ENCODE measurements at places on chromosomes 1 and 21.

DNA sequence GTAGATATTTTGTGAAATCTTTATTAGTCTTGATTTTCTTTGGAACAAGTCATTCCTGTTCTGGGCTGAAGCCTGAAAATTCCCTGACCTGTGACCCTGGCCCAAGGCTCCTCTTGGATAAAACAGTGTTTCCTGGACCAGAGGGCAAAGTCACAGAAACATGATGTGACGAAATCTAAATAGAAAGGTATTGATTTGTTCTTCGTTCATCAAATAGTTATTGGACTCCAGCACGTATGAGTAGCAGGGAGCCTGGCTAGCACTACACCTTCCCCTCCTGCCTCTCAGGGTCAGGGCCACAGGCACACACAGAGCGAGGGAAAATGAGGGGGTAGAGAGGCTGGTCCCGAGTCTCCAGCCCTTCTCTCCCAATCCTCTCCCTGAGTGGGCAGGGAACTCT lies 1.7 kb upstream of the CLDN14 start:
- no peak for DNase-seq

GRCh38 chr1:169925505-169926482 lies 32.1 kb upstream of the SCYL3 start:
- DNase-seq = no peak

DNA sequence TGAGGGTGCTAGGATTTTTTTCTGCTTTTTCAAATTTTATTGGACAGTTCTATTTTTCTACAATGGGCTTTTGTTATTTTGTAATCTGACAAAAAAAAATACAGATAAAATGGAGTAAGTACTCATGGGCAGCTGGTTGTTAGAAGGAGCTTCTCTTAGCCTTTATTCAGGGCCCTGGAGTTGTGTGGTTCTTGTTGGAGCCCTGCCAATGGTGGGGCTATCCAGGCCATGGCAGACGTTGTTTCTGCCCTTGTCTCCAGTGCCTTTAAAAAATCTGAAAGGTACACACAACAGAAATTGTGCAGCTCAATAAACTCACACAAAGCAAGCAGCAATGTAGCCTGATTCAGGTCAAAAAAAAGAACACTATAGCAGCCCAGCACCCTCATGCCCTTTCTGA lies 153.5 kb upstream of the GALNT2 start:
- DNase-seq = no peak

DNA sequence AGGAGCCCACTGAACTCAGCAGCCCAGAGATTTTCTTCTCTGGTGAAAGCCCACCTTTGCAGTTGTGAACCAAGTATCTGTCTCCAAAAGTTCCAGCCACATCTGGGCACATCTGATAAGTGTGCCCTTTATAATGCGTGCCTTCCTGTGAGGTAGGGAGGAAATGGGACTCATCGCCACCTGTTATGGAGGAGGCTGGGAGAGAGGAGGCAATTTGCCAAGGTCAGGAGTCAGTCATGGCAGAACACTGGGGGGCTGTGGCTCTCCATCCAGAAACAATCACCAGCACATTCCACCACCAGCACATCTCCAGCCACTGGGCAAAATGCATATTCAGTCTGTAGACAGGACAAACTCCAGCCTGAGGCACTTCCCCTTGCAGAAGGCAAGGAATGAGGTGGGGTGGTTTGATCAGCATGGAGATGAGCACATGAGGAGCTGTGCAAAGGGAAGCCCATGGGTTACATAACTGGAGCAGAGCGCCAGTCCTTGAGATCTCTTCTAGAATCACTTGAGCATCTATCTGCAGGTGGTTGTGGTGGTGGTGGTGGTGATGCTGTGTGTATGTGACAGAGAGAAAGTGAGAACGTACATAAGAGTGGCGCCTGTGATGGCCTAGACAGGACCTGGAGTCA lies 15.0 kb upstream of the LEMD1 start:
- no peak for DNase-seq
